Urothelium cell line (cell line): ENCODE measurements at places on chromosomes 5 and 9.

GRCh38 chr5:60436518-60436917 is 263.4 kb downstream of the DEPDC1B start:
- DNase-seq = no peak

- DNase-seq = no peak
Observed at GRCh38 chr9:35561468-35562261, 43.4 kb upstream of the TESK1 start.

DNA sequence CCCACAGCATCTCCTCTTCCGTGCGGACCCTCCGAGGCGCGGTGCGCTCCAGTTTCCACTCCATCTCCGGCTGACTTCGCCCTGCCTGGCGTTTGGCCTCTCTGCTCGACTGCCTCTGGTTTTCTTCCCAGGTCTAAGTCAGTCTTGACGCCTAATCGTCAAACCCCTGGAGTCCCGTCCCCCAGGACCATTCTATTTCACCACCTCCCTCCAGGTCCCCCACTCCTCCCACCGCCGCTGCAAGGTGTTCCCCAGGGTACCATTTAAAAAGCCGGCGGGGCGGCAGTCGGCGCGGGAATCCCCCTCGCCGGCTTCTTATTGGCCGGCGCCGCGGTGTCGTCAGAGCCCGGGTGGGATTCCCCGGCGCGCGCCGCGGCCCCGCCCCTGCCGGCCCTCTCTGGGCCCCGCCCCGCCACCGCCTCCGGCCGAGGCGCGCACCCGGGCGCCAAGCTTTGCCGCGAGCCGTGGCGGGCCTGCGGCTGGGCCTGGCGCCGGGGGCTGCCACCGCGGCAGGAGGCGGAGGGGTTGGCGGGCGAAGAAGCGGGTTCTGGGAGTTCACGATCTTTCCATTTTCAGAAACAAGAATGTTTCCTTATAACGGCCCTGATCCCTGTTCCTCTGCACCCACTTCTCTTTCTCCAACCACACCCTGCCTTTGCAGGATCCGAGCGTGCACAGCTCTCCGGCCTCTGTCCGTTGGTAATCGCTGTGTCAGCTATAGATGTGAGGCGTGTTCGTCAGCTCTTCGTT is at the start of gene CDC20B:
Gene CDC20B, minus strand, starts transcription at position 241 of the 750 bp plus-strand sequence. Its CDS starts 177 bp downstream, at position 64.
- peak; percentile 96 for DNase-seq

GRCh38 chr5:63127054-63127453 is 548.4 kb downstream of the LRRC70 start:
- DNase-seq = peak; percentile 44

- no peak for DNase-seq
Observed at GRCh38 chr5:145867806-145868205, 5.0 kb downstream of the GRXCR2 start.

DNA sequence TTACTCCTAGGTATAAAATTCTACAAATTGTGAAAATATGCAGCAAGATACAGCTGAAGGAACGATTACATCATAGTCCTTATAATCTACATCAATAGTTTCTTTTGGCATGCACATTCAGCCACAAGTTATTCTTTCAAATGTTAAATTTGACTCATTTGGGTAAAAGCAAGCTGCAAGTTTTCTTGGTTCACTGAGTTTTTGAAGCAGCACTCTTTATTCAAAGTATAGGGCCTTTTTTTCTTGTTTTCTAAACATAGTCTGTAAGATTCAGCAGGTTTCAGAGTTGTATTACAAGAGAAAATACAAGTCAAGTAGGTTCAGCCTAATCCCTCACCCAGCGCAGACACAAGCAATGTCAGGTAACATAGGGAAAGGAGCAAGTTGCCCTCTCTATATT is 981.5 kb downstream of the PTPRD start:
- no peak for DNase-seq

- DNase-seq = no peak
Observed at GRCh38 chr5:72584466-72584865, 77.3 kb upstream of the ZNF366 start.

DNA sequence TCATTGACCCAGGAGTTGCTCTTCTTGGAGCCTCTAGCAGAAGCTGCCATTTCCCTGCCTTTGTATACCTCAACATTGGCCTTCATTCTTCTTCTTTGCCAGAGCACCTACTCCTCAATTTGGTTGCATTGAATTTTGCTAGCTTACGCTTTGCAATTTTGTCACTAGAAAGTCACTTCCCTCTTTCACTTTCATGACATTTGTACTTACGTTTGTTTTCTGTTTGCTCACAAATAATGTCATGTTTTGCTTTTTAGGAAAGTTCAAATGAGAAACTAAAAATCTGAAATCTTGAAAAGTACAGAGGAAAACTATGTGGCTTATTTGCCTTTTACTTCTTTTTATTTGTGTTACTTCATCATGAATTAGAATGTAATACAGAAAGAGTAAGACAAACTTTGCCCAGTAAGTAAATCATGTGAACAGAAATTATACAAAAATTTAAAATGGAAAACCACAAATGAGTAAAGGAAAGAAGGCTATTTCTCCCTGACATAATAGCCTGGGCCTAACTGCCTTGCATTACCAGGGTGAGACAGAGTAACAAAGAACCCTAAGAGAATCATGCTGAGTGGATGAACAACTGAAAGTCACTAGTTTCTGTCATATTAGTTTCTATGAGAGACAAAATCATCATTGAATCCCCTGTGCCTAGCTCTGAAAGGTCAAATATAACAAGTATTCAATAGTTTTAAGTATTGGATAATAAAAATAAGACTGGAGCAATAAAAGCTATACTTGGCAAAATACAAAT is 7.4 kb upstream of the IFNA1 start:
- no peak for DNase-seq

- peak; percentile 68 for DNase-seq
Observed at GRCh38 chr5:160959804-160960203, 107.8 kb upstream of the ATP10B start.

DNA sequence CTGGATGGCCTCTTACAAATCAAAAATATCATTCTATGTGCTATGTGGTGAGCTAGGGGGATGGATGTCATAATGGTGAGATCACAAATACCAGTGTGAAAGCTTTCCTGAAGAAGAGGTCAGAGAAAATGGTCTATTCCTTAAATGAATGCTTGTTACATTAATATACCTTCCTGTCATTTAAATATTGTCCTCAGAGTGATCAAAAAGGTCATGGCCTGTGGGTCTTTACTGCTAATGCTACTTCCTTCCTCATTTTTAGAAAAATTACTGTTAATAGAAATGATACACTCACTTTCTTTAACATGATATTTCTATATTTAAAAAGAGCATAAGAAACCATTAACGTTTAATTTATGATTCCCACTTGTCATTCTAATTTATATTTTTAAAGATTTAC is 9.7 kb downstream of the OMD start:
- DNase-seq = no peak

GRCh38 chr9:34992376-34992951 is 2.9 kb downstream of the DNAJB5 start:
- DNase-seq = peak; percentile 81

GRCh38 chr5:39249564-39250274 is 30.4 kb upstream of the FYB1 start:
- DNase-seq = no peak

GRCh38 chr9:89866701-89867100 is 261.9 kb downstream of the GADD45G start:
- DNase-seq = no peak

GRCh38 chr5:449151-449550 is 6.2 kb downstream of the EXOC3 start:
- no peak for DNase-seq

DNA sequence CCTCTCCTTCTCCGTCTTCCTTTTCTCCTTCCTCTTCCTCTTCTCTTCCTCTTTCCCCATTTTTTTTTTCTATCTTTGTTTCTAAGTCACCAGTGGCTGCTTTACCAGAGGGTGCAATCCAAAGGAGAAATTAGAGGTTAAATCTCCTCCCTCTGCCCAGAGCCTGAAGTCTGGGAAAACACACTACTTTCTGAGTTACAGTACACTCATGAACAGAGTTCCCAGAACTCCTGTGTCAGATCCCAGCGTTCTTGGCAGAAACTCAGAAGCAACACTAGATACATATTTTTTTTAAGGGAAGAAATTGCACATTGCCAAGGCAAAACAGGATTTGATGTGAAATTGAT is 189.0 kb downstream of the SNCAIP start:
- no peak for DNase-seq

DNA sequence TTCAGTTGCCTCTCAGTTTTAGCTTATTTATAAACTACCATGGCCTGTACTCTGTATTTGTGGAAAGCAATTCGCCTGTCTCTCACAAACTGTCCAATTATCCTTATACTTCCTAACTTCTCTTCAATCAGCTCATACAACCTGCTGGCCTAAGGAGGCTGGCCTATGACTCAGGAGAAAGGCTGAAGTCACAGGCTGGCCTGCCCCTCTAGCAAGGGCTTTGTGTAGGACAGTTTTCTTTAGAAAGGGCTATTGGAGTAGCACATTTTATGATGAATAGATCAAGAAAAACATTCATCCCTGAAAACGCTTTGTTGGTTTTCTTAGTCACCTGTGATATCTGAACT is 988.7 kb upstream of the ARRDC3 start:
- DNase-seq = no peak

GRCh38 chr5:42940853-42941252 is 99.3 kb downstream of the ANXA2R start:
- DNase-seq = no peak

DNA sequence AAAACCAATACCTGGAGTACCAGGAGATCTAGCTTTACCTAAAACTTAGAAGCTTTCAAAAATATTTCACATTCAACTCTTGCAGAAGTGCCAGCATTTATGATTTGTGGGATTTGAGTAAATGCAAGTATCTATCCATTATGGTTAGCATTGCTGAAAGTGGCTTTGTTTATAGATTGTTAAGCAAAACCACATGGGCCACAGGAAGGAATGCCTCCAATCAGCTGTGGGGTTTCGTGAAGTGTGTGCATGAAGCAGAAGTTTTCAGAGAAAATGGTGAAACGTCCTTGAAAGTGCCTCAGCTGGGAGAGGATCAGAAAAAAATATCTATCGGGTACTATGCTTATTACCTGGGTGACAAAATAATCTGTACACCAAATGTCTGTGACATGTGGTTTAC is 4.2 kb downstream of the LECT2 start:
- no peak for DNase-seq

- no peak for DNase-seq
Observed at GRCh38 chr9:20382460-20383071, 239.7 kb downstream of the MLLT3 start.

DNA sequence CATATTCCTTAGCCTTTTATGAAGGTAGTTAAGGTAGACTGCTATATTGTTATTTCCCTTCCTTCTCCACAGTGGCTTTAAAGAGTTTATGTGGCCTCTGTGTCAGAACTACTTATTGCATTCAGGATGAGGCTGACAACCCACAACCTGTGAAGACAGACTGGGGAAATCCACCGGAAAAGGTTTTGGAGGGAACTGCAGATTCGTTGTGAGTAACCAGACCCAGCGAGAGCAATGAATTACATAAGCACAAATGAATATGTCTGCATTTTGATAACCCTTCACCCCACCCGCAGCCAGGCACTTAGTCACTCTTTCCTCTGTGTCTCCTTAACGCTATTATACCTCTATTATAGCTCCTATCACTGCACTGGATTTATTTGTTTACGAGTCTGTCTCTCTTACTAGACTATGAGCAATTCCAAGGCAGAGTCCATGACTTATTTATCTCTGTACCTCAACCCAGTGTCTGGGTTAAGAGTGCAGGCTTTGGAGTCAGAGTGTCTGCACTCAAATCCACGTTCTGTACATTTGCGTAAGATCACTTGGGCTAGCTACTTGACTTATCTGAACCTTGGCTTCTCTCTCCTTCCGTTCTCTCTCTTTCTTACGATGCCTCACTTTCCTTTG is 19.2 kb downstream of the KCTD16 start:
- peak; percentile 44 for DNase-seq

- no peak for DNase-seq
Observed at GRCh38 chr5:27474047-27474309, 435.6 kb upstream of the CDH9 start.

DNA sequence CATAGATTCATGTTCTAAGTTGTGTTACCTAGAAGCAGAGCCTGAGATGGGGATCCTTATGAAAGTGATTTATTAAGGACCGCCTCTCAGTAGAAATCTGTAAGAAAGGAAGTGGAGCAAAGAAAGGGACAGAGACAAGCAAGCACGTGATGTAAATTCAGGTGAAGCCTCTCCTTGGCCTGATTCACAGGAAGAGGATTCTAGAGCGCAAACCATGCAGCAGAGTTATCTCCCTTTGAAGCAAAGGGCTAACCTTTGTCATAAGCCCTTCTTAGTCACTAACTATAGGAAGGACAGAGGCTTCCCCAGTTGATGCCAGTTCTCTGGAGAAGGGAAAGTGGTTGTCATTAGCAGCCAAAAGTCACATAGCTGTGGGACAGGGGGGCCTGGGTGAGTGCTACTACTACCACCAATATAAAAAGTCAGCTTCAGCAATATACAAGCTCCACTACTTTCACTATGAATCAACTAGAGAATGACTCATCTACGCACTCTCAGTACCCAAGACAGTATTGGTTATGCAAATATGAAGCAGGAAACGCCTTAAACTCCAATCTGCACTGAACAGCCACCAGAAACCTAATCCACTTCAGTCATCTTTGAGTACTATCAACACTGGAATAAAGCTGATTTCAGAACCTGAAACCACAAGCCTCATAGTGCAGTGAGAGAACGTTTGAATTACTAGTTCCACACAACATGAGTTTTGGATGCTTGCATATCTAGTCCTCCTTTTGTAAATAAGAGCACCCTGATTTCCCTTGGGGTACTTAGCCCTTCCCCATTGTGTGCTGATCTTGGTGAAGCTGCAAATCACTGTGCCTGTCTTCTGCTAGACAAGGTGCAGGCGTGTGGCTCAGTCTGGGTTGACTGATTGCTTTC is 162.7 kb downstream of the ZNF608 start:
- peak; percentile 48 for DNase-seq

DNA sequence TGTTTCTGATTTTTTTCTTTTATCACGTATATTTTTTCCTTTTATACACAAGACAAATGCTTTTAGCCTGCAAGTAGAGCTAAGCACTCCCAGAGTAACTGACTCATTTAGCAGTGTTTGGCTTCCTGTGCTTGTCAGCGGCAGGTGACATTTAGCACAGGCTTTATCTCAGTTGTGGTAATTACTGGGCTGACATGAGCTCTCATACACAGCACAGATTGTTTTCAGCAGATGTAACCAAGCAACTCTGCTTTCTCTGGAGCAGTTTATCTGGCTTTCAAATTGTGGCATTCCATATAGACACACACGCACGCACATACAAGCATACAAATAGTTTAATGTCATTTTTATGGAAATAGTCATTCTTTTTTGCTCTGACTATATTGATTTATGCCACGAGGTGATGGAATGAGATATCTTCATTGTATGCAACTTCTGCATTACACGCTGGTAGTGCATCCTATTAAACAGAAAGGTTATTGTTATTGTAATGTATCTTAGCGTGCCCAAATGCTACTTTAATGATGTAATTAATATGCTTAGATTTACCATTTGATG is 379.0 kb upstream of the GRAMD2B start:
- DNase-seq = no peak

DNA sequence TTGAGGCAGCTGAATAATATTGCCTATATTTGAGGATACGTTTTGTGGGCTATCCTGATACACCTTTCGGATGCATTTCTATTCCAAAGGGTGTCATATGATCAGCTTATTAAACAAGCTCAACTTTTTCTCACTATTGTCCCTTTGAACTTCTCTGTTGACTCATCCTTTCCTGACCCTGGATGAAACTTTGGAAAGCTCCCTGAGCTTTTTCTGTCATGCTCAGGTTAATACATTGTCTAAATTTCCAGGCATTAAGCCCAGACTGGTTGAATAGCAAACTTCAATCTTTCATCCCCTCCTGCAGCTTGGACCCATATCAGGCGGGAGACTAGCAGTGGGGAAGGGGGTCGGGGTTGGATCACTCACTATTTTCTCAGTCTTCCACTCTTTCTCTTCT is 104.9 kb upstream of the PTPN3 start:
- no peak for DNase-seq
